Activated CD4-positive, alpha-beta memory T cell treated with anti-CD3 and anti-CD28 coated beads, Interleukin-2, amount 10 ng/mL, durations not matched to agents 7 days and 5 days (primary cell): ENCODE measurements at places on chromosomes 3 and 15. TPM values are rescaled to one million over a fixed set of nuclear protein-coding genes. Genes with fewer than 3 reads are reported as not detected.

ANKUB1 gene
- total RNA-seq, result not detected

DLEC1 gene
- total RNA-seq, result 3.8 TPM

CACNA1D gene
- 2.5 TPM for total RNA-seq

ITGB5 gene
- 0.05 TPM for total RNA-seq

SLC51B gene
- not detected for total RNA-seq

KIF9 gene
- 3.1 TPM for total RNA-seq

CCRL2 gene
- 6.2 TPM for total RNA-seq

- no peak overlapping the region for H3K4me3 ChIP-seq
- no peak overlapping the region for H3K27ac ChIP-seq
- no peaks in the 10 kb centered on the region for H3K4me1 ChIP-seq
- no peak for DNase-seq
- H3K27me3 ChIP-seq, result no peaks in the 10 kb centered on the region
These were observed 228.8 kb downstream of the NSUN3 start for GRCh38 chr3:94291686-94292085.

- H3K36me3 ChIP-seq, result no peaks in the 10 kb centered on the region
- H3K27ac ChIP-seq, result peak overlapping the region; percentile 66
- DNase-seq, result no peak
- H3K4me3 ChIP-seq, result no peak overlapping the region
- peaks cover 56% of the 10 kb centered on the region for H3K4me1 ChIP-seq
These were observed 10.0 kb upstream of the USP3 start for GRCh38 chr15:63494408-63494807.

DNA sequence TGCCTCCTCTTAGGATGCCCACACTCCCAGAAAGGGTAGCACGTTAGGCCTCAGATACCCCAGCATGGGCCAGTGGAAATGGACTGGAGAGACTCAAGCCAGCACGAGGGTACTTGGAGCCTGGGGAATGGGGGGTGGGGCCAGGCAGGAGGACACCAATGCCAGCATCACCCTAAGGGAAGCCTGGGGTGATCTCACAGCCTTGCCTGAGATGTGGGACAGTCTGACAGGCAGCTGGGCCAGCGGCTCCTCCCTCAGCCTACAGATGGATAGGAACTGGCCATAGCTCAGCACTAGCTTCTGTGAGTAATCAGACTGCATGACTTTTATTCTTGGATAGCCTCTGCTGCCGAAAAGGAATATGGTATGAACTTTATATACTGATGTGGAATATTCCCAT is 59.6 kb upstream of the MRPS22 start:
- H3K4me3 ChIP-seq, result no peak overlapping the region
- H3K36me3 ChIP-seq, result no peaks in the 10 kb centered on the region
- H3K27me3 ChIP-seq, result peaks cover 6% of the 10 kb centered on the region
- DNase-seq, result no peak
- peaks cover 6% of the 10 kb centered on the region for H3K4me1 ChIP-seq

DNA sequence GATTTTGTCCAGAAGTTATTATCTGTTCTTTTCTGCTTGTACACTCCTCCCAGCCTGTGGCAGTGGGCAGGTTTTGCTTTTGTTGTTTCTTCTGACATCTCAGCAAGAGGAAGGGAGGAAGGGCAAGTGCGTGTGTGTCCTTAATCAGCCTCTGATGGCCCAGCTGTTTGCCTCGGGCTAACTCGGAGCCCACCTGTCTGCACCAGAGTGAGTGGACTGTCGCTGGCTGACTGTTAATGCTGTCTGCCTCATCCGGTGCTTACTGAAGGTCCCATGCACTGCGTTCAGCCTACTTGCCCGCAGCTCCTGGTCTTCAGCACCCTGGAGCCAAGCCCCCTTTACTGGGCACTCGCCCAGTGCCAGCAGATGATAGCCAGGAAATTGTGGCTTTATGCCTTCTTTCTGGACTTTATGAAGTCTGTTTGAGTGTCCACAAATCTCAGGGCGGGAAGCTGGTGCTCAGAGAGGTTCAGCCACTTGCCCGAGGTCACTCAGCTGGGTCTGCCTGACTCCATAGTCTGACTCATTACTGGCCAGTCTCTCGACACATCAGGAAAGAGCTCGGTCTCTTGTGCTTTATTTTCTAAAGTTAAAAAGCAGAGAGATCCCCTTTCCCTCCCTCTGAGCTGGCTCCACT is 89.5 kb downstream of the CHRNA7 start:
- H3K27me3 ChIP-seq, result peaks cover 5% of the 10 kb centered on the region
- DNase-seq, result no peak
- no peak overlapping the region for H3K4me3 ChIP-seq

DNA sequence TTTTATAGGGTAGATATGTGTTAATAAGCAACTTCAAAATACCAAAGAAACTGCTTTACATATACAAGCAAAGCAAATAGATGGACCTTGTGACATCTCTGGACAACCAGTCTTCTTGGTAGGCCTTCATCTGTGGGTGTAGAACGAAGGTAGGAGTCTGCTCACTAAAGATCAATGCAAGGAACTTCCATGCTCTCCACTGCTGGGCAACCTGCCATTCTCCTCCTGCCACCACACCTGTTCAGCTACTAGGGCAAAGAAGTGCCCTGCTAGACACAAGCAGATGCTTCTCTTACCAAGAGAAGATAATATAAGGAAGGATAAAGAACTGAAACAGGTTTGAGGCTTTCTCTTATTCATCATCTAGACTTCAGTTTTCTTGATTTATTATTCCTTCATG is 12.6 kb downstream of the PPARG start:
- H3K36me3 ChIP-seq, result no peaks in the 10 kb centered on the region
- no peaks in the 10 kb centered on the region for H3K4me1 ChIP-seq
- no peak overlapping the region for H3K4me3 ChIP-seq
- H3K27ac ChIP-seq, result no peak overlapping the region
- no peak for DNase-seq
- H3K27me3 ChIP-seq, result peaks cover 23% of the 10 kb centered on the region
